ENCODE measurements at places on chromosomes 5 and 9.

GRCh38 chr9:21902136-21902535 lies 92.1 kb downstream of the CDKN2A start:
- no peak for DNase-seq

- no peak for DNase-seq
Observed at GRCh38 chr9:83061990-83062650, 822 bp downstream of the RASEF start.

GRCh38 chr5:14579731-14580397 lies 1.7 kb upstream of the OTULINL start:
- DNase-seq: no peak

DNA sequence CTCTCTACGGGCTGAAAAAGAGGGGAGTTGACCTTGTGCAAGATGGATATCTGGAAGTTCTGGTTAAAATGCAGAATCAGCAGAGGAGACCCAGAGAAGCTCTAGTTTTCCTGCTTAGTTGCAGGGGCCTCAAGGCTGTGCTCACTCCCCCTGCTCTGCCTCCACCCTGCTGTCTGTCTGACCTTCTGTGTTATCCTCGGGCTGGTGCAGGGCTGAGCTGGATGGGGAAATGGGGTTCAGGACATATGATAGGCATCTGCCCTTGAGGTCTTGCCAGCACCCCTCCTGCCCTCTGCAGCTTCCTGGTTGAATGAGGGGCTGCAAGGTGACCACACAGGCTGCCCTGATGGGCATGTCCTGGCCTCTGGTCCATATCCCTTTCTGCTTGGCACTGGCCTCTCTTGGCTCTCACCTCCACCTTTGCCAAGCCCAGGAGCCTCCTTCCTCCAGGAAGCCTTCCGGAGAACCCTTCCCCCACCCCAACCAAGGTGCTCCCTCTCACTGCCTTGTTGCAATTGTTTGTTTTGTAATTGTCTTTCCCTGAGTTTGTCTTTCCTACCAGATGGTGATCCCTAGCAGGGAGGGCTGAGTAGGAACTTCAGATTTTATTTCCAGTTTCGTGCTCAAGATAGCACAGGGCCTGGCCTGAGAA lies 1.3 kb downstream of the TMEM268 start:
- no peak for DNase-seq

GRCh38 chr9:110825950-110826349 lies 157.4 kb downstream of the MUSK start:
- no peak for DNase-seq

- DNase-seq: no peak
Observed at GRCh38 chr5:91794856-91795548, 411.9 kb upstream of the ARRDC3 start.

DNA sequence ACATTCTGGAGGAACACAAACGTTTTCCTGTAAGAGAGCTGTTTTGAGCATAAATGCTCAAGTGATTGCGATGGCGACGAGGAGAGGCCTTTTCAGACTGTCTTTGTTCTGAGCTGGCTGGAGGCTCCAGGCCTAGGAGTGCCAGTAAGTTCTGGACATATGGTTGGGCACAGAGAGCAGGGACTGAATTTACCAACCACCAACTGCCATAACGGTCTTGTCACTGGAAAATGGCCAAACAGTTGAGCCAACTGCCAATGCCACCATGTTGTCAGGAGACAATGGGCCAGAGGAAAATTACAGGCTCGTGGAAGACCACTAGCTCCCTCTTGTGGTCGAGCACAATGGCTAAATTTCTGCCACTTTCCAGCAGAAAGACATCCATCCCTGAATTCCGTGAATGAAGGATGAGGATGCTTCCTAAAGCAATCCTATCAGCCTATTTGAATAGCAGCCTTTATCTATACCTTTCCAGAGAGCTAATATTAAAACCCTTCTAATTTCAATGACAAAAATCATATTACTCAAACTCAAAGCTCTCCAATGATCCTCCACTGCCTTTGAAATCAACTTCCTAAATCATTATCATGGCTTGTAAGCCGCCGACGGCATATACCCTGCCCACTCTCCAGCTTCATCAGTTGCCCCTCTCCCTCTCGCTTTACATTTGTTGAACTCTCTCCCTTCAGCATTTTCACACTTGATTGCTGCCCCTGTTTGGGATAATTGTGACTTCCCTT lies 66.9 kb upstream of the GLIS3 start:
- DNase-seq: no peak

- DNase-seq: no peak
Observed at GRCh38 chr9:11199335-11199734, 586.5 kb upstream of the PTPRD start.

Data from stimulated activated CD4-positive, alpha-beta T cell treated with anti-CD3 and anti-CD28 coated beads, TNF-alpha, amount 100 ng/mL, for 4 hours (primary cell).